ENCODE measurements at places on chromosomes 1 and 21. TPM values are rescaled to one million over a fixed set of nuclear protein-coding genes. Genes with fewer than 3 reads are reported as not detected.

Gene AMY2A
- not detected for total RNA-seq

Gene SHE
- total RNA-seq: not detected

- no peak for DNase-seq
These were observed 96.0 kb downstream of the ERG start for GRCh38 chr21:38402291-38402690.

- DNase-seq: no peak
These were observed 129.3 kb upstream of the GJB5 start for GRCh38 chr1:34625521-34626015.

Gene KRTAP19-3
- total RNA-seq: not detected

GRCh38 chr1:43573066-43573800 lies 42.5 kb downstream of the PTPRF start:
- DNase-seq: no peak

GRCh38 chr1:61426885-61427284 lies 298.1 kb downstream of the TM2D1 start:
- no peak for DNase-seq

DNA sequence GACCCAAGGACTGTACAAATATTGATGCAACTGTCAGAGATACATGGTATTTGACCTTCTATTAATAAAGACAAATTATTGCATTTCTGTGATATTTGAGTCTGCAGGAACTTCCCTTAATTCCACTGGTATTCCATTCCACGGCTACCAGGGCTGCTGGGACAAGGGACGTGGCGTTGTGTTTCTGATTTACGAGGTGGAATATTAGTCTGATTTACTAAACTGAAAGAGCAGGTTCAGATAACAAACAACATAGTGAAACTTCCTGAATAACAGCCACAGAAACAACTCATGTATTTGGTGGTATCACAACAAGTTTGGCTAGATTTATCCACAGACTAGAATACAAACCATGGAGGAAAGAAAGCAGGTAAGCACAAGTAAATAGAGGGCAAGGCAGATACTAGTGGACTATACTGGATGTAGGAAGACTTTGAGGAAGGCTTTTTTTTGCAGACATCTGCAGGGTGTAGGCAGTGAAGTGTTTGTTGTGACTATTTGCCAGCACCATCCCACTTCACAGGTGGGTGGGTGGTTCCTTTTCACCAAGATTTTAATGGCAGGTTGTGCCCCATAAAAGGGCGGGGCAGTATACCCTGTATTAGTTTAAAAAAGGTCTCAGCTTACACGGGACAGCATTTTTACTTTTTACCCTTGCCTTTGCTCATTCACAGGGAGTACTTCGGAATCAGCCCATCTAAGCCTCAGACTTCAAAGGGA lies 100.4 kb downstream of the FGGY start:
- no peak for DNase-seq

GRCh38 chr1:107454791-107455190 lies 314.0 kb downstream of the NTNG1 start:
- no peak for DNase-seq

Gene CYP4X1
- total RNA-seq: 0.17 TPM

DNA sequence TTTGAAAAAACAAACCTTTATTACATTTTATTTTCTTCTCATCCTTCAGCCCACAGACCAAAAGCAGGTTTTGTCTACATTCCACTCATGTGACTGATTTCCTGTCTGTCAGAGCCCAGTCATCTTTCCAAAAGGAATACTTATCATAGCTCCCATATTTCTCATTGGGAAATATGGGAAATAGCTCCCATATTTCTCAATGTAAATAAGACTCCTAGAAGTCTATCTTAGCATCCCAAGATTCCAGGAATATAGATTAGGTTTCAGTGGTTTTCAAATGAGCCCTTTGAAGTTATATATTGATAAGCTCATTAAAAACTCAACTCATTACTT lies 19.1 kb upstream of the NRDC start:
- no peak for DNase-seq

DNA sequence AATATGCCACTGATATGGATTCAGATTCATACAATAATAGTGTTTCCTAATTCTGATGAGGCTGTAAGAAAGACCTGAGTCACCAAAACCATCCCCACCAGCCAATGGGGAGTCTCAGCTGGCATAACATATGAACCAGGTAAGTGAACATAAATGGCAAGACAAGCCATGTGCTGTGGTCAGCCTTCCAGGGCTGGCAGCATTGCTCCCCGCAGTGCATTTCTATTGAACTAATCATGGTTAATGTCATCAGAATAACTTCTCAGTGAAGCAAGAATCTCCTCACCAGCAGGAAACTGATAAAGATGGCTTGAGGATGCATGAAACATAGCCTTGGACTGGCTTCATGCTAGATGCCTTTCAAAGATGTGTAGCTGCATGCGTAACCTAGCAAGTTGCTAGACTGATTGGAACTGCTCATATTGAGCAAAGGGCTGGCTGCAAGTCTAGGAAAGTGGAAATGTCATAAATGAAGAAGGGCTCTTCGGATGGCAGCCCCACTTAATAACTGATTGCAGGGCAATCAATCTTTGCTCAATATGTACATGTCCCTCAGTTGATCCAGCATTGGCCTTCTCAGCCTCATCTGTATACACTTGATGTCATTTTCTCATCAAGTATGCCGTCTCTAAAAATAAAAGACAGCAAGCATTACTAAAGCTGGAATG lies 88.0 kb downstream of the NTNG1 start:
- DNase-seq: no peak

GRCh38 chr1:20574686-20575540 lies 14.0 kb upstream of the CDA start:
- DNase-seq: peak; percentile 74

Gene ADAMTS4
- not detected for total RNA-seq

GRCh38 chr21:45894450-45894825 lies 87.1 kb upstream of the COL6A1 start:
- DNase-seq: no peak

Gene LTN1
- total RNA-seq: 15.5 TPM

DNA sequence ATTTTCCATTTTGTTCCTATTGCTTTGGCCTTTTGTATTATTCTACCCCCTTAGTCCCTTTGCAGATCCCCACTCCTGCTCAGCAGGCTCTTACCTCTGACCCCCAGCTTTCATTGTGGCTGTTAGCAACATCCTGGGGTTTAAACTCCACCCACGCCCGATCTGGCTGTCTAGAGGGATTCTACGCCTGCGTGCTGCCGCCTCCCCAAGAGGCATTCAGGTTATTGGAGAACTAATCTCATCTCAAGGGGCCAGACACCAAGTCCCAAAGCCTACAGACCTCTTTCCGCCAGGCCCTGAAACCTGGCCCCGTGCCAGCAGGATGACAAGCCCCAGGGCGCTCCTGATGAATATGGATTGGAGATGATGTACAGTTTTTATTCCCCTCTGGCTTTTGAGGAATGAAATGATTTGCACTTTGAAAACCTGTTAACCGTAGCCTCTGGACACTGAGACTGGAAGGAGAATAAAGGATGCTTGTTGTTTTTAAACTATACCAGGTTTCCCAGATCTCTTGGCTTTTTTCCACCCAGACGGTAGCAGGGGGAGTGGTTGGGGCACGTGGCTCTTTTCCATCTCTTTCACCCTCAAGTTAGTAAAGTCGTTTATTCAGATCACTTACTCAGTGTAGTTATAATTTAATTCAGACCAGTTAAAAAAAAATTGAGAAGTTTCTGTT lies 14.5 kb upstream of the IKBKE start:
- DNase-seq: no peak

DNA sequence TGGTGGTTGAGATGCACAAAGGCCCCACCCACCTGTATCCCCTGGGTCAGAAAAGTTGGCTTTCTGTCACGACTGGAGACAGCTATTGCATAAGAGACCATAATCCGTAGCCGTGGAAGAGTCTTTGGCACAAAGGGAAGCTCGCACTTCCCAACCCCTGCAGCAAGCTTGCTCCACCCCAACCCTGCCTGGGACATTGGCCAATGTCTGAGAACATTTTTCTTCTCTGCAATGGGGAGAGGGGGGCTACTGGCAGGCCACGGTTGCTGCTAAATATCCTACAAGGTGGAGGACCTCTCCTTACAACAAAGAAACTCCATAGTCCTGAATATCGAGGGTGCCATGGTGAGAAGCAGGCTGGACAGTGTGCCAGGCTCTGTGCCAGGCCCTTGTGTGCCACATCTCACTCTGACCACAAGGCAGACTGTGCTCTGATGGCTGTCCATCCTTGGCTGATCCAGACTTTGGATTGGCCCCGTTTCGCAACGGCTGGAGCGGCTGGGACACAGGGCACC lies 104.1 kb downstream of the CSMD2 start:
- DNase-seq: no peak

- no peak for DNase-seq
These were observed 66.9 kb downstream of the EPHB2 start for GRCh38 chr1:22777388-22778057.

- DNase-seq: no peak
These were observed 20.6 kb downstream of the CDA start for GRCh38 chr1:20609541-20609940.

Gene FALEC
- total RNA-seq: not detected

- DNase-seq: no peak
These were observed 205.2 kb downstream of the GRIK3 start for GRCh38 chr1:36829066-36829465.

- no peak for DNase-seq
These were observed 72.2 kb upstream of the C1orf87 start for GRCh38 chr1:60145771-60146170.

Gene COL11A1
- total RNA-seq: 12.0 TPM

Gene SPRR2E
- not detected for total RNA-seq

DNA sequence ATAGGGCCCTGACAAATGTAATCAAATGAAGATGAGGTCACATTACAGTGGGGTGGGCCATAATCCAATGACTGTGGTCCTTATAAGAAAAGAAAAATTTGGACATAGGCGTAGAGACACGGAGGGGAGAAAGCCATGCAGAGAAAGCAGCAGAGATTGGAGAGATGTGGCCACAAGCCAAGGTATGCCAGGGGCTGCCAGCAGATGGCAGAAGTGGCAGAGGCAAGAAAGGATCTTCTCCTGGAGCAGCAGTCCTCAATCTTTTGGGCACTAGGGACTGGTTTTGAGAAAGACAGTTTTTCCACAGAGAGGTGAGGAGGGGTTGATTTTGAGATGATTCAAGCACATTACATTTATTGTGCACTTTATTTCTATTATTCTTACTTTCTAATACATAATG lies 355.1 kb downstream of the NPHP4 start:
- DNase-seq: no peak

- DNase-seq: no peak
These were observed 470.3 kb upstream of the NCAM2 start for GRCh38 chr21:20527731-20528460.

Gene NCF2
- total RNA-seq: 4.1 TPM

- DNase-seq: no peak
These were observed 3.9 kb downstream of the TTLL10 start for GRCh38 chr1:1177452-1178206.

GRCh38 chr21:15001857-15002606 lies 62.8 kb downstream of the NRIP1 start:
- no peak for DNase-seq

DNA sequence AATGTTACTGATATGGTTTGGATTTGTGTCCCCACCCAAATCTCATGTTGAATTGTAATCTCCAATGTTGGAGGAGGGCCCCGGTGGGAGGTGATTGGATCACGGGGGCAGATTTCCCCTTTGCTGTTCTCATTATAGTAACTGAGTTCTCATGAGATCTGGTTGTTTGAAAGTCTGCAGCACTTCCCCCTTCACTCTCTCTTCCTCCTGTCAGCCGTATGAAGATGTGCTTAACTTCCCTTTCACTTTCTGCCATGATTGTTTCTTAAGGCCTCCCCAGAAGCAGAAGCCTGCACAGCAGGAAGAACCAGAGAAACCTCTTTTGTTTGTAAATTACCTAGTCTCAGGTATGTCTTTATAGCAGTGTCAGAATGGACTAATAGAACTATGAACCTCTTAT lies 28.4 kb downstream of the TRIM33 start:
- DNase-seq: no peak

Gene PRMT6
- 21.3 TPM for total RNA-seq

Gene KRTAP10-10
- not detected for total RNA-seq

GRCh38 chr1:30604801-30605440 lies 118.5 kb downstream of the MATN1 start:
- no peak for DNase-seq

DNA sequence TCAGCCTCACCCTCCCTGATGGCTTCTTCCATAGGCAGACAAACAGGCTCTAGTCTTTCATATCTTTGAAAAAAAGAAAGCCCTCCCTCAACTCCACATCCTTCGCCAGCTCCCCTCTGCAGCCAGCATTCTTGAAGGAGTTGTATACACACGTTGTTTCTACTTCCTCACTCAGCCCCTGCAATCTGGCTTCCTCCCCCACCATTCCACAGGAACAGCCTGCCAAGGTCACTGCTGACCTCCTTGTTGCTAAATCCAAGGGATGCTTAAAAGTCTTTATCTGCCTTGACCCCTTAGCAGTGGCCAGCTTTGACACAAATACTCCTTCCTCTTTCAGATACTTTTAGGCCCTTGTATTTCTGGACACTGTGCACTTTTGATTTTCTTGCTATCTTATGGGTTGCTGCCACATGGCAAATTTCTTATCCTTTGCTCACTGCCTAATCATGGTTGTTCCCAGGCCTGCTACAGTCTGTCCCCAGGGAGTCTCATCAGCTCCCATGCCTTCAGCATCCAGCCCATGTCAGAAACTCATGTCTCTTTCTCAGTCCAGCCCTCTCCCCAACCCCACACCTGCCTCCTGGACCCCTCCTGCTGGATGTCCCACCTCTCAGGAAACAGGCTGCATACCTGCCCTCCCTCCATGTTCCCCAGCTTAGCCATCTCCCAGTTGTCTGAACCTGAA lies 8.3 kb downstream of the FAM229A start:
- no peak for DNase-seq

DNA sequence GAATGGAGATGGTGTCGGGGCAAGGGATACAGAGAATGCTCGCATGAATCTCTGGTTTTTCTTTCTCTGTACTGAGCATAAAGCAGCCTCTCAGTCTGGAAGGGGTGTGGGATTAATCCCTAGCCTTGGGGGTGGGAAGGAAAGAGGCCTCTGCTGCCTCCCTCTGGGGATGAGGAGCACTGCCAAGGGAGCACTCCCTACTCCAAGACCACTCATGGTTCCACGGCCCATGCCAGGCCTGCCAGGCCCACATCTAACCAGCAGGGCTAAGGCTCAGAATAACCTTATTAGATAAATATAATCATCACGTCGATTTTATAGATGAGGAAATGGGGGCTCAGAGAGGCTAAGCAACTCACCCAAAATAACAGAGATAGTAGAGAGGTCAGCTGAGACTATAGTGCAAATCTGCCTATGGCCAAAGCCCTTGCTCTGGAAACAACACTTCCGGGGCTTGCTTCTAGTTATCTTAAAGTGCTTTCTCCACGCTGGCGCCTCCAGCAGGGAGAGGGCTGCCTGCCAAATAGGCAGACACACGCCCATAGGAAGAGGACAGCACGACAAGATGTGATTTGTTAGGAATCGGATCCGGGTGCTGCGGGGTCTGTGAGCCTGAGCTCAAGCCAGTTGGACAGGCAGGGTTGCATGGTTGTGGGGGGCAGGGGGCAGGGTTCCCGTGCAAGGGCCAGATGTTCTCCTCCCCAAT lies 522 bp downstream of the TEX35 start:
- DNase-seq: no peak

- no peak for DNase-seq
These were observed 16.6 kb downstream of the DDI2 start for GRCh38 chr1:15633756-15634420.
